ENCODE measurements at places on chromosomes 4 and X.

- no peak for DNase-seq
Observed at GRCh38 chrX:86047936-86048280, 550 bp upstream of the CHM start.

DNA sequence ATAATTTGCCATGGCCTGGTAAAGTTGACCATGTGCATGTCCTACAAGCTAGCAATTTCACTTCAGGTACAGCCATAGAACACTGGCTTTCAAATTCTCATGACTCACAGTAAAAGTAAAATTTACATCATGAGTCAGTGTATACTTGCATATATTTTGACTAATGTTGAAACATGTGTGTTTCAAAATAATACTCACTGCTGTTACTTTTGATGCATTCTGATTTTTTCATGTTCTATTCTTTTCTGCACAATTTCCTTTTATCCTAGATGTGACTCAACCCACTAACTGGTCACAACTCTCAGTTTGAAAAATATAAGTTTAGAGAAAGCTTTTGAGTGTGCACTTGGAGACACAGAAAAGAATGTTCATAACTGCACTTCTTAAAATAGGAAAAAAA is 365.7 kb downstream of the FGF13 start:
- DNase-seq = no peak

DNA sequence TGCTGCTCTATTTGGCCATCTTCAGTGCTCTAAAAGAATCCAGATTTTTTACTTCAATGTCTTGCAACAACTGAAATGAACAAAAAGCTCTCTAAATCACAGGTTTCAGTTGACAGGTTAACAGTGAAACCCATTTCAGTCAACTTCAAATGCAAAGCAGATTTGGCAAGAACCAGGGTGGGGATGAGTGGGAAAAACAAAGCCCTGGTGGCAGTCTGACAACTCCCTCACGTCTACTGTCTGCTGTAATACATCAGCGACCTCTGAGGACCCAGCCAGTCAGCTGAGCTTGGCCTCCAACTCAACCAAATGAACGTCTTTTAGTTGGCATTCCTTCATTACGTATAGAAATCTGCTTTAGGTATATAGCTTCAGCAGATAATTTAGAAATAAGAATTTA is 95.8 kb downstream of the COL25A1 start:
- no peak for DNase-seq

GRCh38 chr4:120291541-120291940 is 224.9 kb upstream of the MAD2L1 start:
- no peak for DNase-seq
